Fibroblast of gingiva (primary cell): ENCODE measurements at places on chromosomes 13 and 19.

DNA sequence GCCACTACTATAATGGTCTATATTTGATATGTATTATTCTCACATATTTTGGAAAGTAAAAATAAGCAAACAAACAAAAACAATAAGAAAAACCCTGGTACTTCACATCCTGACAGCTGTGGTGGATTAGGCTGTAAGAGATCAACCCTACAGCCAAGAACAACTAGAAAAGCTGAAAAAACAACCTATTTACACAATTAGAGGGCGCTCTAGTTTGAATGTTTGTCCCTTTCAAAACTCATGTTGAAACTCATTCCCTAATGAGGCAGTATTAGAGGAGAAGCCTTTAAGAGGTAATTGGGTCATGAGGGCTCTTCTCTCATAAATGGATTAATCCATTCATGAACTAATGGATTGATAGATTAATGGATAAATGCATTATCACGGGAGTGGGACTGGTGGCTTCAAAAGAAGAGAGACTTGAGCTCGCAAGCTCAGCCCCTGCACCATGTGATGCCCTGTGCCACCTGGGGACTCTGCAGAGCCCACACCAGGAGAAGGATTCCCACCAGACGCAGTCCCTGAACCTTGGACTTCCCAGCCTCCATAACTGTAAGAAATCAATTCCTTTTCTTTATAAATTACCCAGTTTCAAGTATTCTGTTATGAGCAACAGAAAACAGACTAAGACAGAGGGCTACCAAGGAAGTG lies 733.9 kb upstream of the ARGLU1 start:
- DNase-seq, result peak; percentile 19

DNA sequence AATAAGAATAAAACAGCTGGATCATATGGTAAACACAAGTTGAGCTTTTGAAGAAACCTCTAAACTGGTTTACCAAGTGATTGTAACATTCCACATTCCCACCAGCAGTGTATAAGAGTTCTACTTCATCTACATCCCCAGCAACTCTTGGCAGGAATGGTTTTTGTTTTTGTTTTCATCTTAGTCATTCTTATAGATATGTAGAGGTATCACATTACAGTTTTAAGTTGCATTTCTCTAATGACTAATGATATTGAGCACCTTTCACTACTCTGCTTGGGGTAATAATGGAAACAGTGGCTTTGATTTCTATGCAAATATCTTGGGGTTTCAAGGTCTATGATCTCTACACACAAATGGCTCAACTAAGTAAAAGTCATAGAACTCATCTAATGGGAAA lies 614.5 kb downstream of the TBC1D4 start:
- DNase-seq, result peak; percentile 33

DNA sequence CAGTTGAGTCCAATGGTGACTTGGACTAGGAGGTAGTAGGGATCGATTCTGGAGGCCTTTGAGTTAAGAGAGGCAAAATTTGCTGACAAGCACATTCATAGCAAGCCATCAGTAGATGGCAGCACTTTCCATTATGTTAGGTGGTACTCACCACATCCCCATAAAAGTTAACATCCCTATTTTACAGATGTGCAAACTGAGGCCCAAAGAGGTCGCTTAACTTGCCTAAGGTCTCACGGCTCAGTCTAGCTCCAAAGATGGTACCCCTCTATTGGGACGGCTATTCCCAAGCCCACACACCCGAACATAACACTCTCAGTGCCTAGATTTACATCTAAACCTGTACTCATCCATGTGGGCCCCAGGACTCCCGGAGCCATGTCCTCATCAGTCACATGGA lies 21.5 kb upstream of the FOSB start:
- DNase-seq, result peak; percentile 49

- DNase-seq, result no peak
Observed at GRCh38 chr19:13830741-13831536, 35.7 kb downstream of the ZSWIM4 start.

DNA sequence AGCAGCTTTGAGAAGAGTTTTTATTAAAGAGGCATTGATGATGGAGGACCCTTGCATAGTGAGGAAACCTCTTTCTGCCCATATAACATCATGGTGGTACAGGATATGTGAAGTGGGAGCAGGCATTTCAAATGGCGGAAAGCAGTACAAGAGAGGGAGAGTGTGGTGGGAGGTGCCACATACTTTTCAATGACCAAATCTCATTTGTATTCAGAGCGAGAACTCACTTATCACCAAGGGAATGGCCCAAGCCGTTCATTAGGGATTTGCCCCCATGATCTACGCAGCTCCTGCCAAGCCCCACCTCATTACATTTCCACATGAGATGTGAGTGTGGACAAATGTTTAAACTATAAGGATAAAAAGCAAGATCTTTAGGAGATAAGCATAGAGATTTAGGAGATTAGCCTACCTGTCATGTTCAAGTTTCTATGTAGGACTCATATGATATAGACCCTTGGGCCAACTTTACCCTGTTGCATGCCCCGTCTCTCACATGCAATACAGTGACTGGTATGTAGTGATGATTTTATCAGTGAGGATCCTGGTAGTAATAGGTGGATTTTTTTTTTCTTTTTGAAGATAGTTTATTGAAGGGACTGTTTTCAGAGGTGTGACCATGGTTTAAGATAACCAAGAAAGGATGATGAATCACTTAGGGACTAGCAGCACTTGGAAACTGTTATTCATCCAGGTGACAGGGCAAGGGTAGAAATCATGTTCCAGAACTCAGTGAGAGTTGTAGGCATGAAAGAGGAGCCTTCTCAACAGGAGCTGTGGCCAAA lies 38.3 kb downstream of the DNAJC15 start:
- no peak for DNase-seq
